Stimulated activated CD8-positive, alpha-beta memory T cell treated with anti-CD3 and anti-CD28 coated beads, Interleukin-7, amount 100 ng/mL, for 1 hour (primary cell): ENCODE measurements at places on chromosomes 5 and 9.

GRCh38 chr5:78527054-78527859, 121.3 kb downstream of the LHFPL2 start:
- DNase-seq, result no peak

DNA sequence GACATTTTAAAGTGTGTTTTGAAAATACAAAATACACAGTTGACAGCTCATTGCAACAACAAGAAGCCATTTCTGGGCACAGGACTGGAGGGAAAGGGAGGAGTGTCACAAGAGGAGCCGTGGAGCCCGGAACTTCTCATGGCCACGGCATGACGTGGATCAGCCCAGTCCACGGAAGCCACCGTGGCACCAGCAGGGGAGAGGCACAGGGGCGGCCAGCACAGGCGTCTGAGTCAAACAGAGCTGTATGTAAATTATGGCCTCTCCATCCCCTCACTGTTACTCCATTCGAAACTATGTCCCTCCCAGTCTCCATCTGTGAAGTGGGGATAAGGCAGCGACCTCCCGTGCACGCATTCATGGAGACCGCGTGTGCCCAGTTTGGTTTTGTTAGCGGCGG, 165.6 kb upstream of the IRX2 start:
- DNase-seq, result no peak

- DNase-seq, result no peak
Measured at GRCh38 chr5:68547622-68548021, 332.1 kb downstream of the PIK3R1 start.

- DNase-seq, result no peak
Measured at GRCh38 chr5:135498637-135498995, 37.1 kb downstream of the NEUROG1 start.

DNA sequence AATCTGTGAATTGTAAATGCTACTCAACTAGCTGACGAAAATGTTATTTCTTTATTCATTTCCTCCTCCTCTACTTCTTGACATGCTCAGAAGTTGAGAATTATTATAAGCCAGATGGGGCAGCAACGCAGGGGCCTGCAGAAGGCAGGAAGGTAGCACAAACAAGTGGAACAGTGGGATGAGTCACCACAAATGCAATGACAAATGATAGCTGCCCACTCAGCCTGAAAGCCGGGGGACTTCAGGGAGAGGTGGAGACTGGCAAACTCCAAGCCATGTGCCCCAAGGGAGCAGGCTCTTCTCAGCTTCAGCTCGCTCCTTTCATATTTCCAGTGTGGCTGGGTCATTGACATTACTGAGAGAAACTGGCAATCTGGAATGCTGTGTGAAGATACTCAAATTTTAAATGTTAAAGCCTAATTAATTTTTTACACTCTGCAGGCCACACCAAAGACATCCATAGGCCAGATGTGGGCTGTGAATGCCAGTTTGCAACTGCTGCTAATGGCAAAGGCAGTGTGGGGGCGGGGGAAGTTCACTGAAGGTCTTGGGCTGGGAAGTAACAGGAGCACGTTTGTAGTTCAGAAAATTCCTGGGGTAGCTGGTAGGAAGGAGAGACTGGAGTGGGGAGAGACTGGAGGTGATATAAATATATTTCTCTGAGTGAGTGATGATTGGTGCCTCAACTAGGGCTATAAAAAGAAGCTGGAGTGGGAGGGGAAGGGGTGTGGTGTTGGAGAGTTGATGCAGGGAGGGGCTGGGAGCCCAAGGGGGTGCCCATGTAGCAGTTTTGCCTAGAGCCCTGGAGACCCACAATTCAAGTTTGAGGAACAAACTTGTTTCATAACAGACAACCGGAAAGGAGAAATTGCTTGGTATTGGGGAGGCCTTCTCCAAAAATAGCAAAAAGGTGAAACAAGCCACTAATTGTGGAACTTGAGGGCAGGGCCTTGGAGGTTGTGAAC, 20.8 kb upstream of the ADRB2 start:
- no peak for DNase-seq

GRCh38 chr5:58722160-58722559, 139.3 kb downstream of the RAB3C start:
- DNase-seq, result no peak

- DNase-seq, result no peak
Measured at GRCh38 chr5:160460377-160461049, 38.9 kb downstream of the PTTG1 start.

DNA sequence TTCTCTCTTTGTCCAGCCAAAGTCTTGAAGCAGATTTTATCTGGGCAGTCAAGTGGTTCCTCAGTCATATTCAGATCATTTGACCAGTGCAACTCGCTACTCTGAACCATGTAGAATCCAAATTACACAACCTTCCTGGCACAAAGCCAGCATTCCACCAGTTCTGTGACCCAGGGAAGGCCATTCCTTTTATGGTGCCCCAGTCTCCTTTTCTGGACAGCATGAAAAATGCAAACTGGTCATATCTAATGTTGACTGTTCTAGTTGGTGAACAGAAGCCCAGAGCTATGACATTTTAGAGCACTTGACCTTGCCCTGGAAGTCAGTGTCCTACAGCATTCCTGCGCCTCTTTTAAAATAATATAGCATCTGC, 364.6 kb downstream of the BRINP1 start:
- no peak for DNase-seq

DNA sequence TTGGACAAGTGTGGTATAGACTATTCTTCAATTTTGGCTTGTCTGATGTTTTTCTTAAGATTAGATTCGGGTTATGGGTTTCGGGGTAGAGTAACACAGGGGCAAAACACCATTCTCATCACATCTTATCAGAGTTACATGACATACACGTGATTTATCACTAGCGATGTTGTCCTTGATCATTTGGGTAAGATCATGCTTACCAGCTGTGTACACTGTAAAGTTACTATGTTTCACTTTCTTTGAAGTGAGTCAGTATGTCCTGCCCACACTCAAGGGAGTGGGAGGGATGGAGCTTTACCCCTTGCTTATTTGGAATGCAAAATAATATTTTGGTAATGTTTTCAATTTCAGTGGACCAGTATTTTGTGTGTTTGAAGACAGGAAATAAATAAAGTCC, 101.8 kb upstream of the TAF11L2 start:
- no peak for DNase-seq

DNA sequence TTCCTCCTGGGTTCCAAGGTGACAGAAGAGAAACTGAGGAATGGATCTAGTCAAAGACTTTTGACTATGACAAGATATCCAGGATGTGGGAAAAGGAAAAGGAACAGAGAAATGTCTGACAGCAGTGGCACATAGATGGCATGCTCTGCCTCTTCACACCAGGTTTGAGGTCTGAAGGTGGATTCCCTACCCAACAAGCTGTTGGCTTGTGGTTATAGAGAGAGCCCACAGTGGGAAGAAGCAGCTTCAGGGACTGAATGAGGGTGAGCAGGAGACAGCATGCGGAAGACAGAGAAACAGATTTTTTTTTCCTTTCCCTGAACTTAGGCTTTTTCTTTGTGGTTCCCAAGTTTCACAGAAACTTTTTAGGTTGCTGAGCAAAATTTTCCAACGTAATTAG, 20.6 kb downstream of the IFNW1 start:
- DNase-seq, result no peak

DNA sequence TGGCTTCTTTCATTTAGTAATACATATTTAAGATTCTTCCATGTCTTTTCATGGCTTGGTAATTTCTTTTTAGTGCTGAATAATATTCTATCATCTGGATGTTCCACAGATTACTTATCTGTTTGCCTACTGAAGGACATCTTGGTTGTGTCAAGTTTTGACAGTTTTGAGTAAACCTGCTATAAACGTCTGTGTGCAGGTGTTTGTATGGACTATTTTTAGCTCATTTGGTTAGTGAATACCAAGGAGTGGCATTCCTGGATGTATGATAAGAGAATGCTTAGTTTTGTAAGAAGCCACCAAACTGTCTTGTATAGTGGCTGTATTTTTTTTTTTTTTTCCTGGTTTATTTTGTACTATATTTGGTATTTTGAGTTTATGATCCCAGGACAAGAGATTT, 38.4 kb downstream of the PRRC1 start:
- no peak for DNase-seq

GRCh38 chr9:128275198-128276007, at the start of gene GOLGA2:
GOLGA2 (minus strand) TSS chr9:128276007; CDS start chr9:128275976, 31 bp downstream.
- no peak for DNase-seq

- DNase-seq, result no peak
Measured at GRCh38 chr5:8020861-8021514, 152.0 kb downstream of the MTRR start.

GRCh38 chr5:122997294-122997693, 39.2 kb downstream of the PPIC start:
- no peak for DNase-seq

DNA sequence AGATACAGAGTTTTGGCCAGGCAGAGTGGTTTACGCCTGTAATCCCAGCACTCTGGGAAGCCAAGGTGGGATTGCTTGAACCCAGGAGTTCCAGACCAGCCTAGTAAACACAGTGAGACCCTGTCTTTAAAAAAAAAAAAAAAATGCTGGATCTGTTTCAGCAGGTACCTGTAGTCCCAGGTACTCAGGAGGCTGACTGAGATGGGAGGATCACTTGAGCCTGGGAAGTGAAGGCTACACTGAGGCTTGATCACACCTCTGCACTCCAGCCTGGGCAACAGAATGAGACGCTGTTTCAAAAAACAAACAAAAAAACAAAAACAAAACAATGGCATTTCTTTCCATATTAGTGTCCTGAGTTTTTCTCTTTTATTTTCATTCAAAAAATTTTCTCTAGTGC, 19.0 kb downstream of the UNC13B start:
- DNase-seq, result no peak

DNA sequence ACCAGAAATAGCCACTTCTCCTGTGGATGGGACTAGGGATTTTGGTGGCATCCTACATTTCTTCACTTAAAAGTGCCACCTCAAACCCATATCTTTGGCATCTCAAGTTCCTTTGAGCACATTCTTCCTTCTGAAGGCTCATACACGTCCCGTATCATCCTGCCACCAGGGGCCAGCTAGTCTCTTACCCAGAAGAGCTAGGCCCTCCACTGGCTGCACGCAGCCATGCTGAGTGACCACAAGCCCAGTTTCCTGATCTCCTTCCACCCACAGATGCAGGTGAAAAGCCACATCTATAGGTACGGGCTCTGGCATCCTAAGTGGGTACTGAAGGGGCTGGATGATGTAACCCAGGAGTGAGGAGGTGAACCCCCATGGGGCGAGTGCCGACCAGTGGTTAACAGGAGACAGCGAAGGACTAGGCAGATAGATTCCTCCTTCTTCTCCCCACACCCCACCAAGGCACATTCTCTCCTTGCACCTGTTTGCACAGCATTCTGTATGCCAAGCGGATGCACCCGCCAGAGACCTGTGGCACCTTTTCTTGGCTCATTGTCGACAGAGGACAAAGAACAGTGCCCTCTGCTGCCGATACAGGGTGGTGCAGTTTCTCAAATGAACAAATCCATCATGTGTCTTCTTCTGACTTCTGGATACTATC, 14.4 kb upstream of the SCGB3A1 start:
- peak; percentile 39 for DNase-seq

DNA sequence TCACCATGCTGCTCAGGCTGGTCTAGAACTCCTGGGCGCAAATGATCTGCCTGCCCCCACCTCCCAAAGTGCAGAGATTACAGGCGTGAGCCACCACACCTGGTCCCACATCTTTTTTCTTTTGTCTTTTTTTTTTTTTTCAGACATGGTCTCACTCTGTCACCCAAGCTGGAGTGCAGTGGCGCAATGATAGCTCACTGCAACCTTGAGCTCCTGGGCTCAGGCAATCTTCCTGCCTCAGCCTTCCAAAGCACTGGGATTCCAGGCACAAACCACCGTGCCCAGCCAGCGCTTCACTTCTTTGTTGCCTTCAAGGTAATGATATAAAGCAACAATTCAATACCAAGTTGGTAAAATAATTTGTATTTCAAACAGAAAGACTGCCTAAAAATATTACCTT, 78.8 kb downstream of the USP20 start:
- no peak for DNase-seq

GRCh38 chr9:94178927-94179326, 80.2 kb upstream of the ZNF169 start:
- no peak for DNase-seq

DNA sequence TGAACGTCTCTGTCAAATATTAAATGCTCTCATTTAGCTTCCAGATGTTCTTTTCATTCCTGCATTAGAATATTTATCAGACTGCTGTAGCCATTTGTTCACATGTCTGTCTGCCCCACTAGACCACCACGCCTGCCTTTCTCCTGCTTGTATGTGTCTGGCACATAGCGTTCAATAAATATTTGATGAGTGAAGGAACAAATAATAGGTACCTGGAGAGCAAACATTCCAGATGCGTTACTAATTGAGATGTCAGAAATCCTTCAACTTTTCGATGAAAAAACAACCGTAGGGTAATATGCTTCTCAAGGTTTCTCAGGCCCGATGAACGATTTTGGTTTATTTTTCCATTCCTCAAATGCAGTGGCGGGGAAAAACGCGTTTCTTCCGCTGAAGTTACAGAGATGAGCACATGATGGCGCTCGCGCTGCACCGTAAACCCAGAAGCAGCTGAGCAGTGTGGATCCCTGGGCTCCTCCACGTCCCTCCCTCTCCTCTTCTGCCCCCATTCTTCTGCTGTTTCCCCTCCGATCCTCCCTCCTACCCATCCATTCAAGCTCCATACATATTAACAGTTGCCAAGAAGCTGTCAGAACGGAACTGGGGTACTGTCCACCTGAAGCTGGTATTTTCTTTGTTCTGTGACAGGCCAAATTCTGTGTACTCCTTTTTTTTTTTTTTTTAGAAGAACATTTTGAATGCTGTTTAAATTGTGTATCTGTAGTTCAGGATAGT, 245.4 kb downstream of the MPDZ start:
- DNase-seq, result no peak

DNA sequence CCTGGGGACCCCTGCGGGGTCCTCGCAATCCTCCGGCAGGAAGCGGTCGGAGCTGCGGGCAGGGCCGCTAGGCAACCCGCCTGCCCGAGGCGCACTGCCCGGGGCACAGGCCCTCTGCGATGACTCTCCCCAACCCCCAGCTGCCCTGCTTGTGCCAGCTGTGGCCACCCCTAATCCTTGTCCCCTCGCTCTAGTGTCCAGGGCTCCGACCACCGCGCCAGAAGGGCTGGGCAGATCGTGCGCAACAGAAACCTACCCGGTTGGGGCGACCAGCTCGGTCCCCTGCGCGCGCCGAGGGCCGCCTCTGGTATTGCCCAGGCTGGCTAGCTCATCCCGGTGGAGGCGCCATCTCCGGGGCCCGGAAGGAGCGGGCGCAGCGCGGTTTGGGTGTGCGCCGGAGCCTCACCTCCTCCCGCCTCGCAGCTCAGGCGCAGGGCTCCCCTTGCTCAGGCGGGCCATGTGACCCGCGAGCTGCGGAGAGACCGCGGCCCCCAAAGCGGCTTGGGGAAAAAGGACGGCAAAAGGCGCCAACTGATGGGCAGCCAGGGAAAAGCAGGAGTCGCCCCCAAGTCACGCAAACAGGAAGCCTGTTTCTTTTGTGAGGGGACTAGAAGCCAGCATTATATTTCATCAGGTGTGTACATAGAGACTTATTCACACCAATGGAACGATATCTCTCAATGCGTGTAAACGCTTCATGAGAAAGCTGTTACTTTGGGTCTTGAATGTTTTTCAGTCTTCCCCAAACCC, 46.8 kb upstream of the RNF20 start:
- no peak for DNase-seq

- no peak for DNase-seq
Measured at GRCh38 chr5:113866763-113867162, 353.3 kb downstream of the YTHDC2 start.
